ENCODE measurements at places on chromosomes 1 and 21.

DNA sequence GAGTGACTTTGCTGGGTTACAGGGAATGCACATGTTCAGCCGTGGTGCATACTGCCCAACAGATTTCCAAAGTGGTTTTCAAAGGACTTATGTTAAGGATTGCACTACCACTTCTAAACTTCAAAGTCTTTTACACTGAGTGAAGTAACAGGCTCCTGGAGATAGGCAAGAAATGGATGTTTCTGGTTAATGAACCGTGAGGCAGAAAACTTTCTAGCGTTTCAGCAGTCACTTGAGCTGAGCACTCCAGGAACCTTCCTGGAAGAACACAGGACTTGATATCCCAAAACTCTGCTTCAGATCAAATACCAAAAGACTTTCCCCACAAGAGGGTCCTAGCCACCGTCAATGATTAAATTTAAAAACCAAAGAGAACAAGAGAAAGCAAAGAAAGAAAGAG lies 74.3 kb upstream of the ATP1A1 start:
- no peak for DNase-seq

GRCh38 chr1:246029616-246030015 lies 477.5 kb downstream of the SMYD3 start:
- DNase-seq: no peak

DNA sequence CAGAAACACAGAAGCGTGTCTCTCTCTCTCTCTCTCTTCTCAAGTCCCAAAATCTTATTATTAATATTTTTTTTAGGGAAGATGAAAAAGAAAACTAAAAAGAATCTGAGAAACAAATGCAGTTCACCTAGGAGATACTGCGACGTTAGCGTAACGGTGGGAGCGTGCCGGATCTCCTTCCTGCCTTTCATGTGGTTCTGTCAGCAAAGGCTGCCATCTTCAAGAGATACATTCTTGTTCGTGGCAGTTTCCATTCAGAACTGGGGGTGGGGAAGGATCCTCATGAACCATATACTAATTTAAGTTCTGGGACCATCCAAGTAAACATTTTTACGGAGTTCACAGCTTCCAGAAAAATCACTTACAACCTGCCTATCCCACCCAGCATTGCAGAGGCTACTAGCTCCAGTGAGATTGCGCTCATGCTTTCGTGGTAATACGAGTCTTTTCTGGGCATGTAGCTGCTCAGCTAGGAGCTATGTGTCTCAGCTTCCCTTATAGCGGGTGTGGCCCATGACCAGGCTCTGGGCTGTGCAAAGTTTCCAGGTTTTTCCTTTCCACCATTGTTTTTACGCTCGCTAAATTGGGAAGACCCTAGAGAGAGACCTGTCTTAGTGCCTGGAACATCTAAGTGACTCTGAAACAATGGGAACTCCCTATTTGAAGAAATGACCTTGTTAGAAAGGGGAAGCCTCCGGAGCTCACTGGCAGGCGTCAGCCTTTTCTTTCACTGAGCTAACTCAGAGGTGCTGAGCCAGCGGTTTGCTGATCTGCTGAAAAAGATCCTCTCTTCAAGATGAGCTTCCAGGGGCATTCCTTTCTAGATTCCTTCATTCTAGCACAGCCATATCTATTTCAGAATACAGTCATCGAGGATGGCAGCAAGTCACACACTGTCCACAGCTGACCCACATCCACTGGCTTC lies 17.3 kb downstream of the SLAMF1 start:
- DNase-seq: no peak

- DNase-seq: no peak
Observed at GRCh38 chr1:114457675-114458236, 53.2 kb downstream of the TRIM33 start.

DNA sequence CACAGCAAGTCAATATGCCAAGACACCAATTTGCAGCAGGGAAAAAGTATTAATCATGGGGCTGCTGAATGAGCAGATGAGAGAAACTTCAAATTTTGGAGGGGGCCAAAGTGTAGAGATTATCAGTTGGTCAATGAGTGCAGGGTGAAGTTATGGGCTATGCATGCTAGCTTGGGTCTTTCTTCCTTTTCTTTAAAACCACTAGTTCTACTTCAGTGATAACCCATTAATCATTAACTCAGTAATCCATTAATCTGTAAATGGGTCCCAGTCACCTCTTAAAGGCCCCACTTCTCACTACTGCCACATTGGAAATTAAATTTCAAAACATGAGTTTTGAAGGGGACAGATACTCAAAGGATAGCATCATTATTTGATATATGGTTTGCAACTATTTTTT lies 688.6 kb upstream of the ADGRL4 start:
- peak; percentile 58 for DNase-seq

- no peak for DNase-seq
Observed at GRCh38 chr21:31517664-31518414, 141.7 kb upstream of the SOD1 start.

- no peak for DNase-seq
Observed at GRCh38 chr1:204866051-204866596, 4.5 kb upstream of the NFASC start.

DNA sequence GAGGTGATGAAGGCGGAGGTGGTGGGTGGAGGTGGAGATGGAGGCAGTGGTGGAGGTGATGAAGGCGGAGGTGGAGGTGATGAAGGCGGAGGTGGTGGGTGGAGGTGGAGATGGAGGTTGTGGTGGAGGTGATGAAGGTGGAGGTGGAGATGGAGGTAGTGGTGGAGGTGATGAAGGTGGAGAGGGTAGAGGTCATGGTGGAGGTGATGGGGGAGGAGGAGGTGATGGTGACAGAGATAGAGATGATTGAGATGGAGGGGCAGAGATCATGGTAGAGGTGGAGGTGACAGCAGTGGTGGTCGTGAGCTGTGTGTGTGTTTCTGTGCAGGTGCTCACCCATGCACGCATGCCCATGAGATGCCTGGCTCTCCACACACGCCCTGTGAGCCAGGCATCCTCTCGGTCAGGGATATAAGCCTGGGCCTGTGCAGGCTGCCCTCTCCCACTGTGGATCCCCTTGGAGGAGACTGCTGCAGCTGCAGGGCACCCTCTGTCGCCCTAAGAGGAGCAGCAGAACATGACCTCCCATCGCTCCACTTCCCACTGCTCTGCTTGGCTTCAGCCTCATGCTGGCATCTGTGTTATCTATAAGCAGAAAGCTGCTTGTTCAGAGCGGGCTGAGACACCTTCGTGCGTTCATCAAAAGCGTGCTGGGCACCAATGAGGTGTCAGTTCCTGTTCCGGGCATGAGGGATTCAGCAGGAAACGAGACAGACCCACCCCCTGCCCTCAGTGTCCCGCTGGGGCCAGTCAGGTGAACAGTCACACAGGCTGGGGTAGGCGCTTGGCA lies 20.5 kb upstream of the NPHP4 start:
- no peak for DNase-seq

- DNase-seq: no peak
Observed at GRCh38 chr1:178560871-178561376, 48.0 kb downstream of the TEX35 start.

GRCh38 chr1:192890134-192890533 lies 81.3 kb downstream of the RGS2 start:
- no peak for DNase-seq

DNA sequence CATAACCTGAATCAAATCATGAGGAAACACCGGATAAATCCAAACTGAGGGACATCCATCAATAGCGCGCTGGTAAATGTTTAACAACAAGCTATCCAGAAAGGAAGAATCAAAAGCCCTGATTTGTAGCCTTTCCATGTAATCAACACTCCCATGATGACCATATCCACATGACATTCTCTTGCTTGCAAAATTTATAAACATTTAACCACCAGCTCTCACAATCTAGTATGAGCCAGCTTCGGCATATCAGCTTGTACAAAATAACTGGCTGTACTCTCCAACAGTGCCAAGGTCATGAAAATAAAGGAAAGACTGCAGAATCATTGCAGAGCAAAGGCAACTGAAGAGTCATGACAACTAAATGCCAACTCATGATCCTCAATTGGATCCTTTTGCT lies 15.7 kb downstream of the HSD11B1 start:
- no peak for DNase-seq

DNA sequence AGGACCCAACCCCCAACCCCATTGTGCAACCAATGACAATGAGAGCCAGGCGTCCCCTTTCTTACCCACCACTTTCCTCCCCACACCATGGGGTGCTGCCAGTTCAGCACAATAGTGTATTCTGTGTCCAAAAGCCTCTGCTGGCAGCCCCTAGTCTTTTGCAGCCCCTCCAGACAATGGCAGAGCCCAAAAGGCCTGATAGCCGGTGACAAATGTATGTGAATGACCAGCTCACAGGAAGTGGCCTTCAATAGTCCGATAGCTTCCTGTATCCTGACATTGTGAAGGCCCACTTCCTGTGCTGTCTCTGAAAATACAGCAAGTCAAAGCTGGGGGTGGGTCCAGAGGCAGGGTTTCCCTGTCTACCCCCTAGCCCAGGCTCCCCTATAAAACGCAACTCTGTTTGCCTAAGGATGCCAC lies 16.6 kb downstream of the SMIM12 start:
- no peak for DNase-seq
